ENCODE measurements at places on chromosomes 11 and 22.

DNA sequence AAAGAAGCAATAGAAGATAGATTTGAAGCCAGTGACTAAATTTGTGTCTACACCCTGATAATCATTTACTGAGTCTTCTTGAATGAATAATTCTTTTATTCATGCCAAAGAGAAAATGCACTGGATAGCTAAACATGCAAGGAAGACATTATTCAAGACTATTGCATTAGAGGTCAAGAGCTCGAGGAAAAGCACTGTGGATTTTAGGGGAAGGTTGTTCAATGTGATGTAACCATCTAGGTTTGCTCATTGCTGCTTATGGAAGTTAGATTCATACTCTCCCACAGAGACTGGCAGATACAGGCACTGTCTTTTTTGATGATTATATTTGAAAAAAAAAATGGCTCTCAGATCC is 682.1 kb downstream of the KCNA4 start:
- DNase-seq = no peak

GRCh38 chr11:20159466-20160381 is 551 bp downstream of the DBX1 start:
- no peak for DNase-seq

GRCh38 chr11:125873881-125874555 is 13.4 kb upstream of the HYLS1 start:
- no peak for DNase-seq

GRCh38 chr11:19812710-19813109 is 100.1 kb downstream of the NAV2 start:
- DNase-seq = no peak

- no peak for DNase-seq
Measured at GRCh38 chr11:92854162-92854561, 115.3 kb upstream of the MTNR1B start.

DNA sequence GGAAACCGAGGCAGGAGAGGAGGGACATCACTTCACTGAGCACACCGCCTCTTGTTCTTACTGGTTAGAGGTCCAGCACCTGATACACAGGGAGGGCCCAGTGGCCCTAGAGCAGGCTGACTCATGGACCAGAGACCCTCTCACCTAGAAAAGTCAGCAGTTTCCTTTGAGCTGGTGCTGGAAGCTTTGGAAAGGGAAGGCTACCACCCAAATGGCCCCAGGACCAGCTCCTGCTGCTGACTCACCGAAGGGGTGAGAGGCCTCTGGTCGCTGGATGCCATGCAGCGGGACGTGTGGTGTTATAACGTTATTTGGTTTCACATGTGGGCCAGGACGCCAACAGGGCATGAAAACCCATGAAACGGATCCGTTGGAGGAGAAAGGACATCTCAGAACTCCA is 3.8 kb downstream of the NADSYN1 start:
- no peak for DNase-seq

DNA sequence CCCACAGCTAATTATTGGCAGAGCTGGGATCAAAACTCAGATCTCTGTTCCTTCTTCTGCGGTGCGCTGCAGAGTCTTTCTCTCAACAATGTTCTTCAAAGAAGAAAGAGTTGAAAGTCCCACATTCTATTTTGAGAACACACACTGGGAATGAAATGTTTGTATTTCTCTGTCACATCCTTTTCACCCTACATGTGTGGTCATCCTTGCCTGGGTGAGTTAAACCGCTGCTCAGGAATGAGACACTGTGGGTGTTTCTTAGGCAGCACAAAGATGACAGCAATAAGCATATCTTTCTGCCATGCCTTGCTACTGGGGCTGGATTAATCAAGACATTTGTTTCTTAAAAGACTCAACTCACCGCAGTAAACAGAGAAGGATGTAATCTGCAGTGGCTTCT is 222.6 kb downstream of the LARGE1 start:
- DNase-seq = no peak

DNA sequence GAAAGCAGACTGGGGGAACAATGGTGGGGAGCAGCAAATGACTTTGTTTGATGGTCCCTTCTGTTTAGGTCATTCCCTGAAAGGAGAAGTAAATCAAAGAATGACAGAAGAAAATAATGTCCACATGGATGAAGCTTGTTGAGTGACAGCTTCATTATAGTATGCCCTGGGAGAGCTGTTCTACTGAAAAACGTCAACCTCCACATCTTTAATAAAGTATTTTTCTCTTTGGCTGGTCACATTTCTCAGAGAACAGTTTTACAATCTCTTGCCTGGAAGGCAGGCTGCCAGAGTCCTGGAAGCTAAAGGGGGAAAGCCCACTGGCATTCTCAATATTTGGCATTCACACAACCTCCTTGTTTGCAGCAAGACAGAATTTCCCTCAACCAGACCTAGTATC is 287.9 kb downstream of the SWAP70 start:
- no peak for DNase-seq

DNA sequence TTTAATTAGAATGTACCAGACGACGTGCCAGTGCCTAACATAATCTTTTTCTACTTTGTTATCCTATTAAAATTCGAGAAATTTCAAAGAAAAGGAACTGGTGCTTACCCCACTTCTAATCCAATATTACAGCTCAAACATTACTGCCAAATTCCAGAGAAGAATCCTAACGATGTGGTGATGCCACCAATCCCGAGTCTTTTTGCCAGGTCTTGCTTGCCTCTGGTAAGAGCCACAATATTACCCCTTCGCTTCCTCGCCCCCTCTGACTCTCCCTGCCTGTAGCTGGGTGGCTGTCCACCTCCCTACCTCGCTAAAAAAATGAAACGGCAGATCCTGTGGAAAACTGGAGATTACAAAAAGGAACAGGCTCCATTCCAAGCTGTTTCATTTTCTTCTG is 49.4 kb upstream of the TBCEL start:
- DNase-seq = no peak
